Pulmonary artery endothelial cell (primary cell): ENCODE measurements at places on chromosomes 4 and X. TPM values are rescaled to one million over a fixed set of nuclear protein-coding genes. Genes with fewer than 3 reads are reported as not detected.

DCX gene
- total RNA-seq: not detected in 2 replicates

DNA sequence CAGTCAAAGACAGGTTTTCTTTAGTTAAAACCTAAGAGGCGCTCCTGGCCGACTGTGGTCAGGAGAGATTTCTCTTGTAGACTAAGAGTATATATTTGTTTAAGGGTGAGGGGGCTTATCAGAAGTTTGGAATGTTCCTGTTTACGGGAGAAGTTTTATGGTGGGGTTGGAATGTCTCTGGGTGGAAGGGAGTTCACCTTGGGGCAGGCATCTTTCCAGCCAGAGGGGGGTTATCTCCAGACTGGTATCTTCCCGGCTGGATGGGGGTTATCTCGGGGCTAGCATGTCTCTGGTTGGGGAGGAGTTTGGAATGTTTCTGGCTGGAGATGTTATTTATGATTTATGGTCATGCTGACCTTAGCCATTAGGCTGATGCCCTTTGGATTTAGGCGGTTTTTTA, 116.0 kb downstream of the COX7B2 start:
- DNase-seq: no peak

DNA sequence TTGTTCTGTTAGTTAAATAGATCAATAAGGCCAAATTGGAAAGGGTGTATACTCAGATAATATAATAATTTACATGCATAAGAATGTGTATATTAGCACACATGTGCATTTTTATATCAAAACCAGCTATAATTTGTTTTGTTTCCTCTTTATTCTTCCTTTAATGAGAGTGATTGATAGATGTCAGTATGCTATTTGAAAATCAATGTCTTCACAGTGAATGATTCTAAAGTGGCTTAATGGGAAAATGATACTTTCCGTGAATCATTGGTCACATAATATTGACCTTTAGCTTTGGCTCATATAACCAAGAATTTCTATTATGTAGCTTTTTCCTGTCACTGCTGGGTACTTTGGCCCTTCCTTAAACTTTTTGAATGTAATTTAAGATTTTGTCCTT, 48.6 kb downstream of the PLS3 start:
- DNase-seq: no peak

- DNase-seq: no peak
Observed at GRCh38 chrX:110218591-110218990, 99.3 kb downstream of the AMMECR1 start.
